ENCODE measurements at places on chromosomes 12 and 14. TPM values are rescaled to one million over a fixed set of nuclear protein-coding genes. Genes with fewer than 3 reads are reported as not detected.

Gene SLC35E3
- 1.9 TPM for total RNA-seq

Gene KRT80
- 0.38 TPM for total RNA-seq

Gene TIMELESS
- 4.5 TPM for total RNA-seq

GRCh38 chr14:26791117-26791806, 193.4 kb upstream of the NOVA1 start:
- no peaks in the 10 kb centered on the region for H3K4me1 ChIP-seq
- no peak for DNase-seq
- no peaks in the 10 kb centered on the region for H3K27me3 ChIP-seq
- H3K36me3 ChIP-seq: no peaks in the 10 kb centered on the region

- peaks cover 23% of the 10 kb centered on the region for H3K4me1 ChIP-seq
- no peaks in the 10 kb centered on the region for H3K27me3 ChIP-seq
- H3K4me3 ChIP-seq: peak overlapping the region; percentile 60
- peak; percentile 84 for DNase-seq
- no peaks in the 10 kb centered on the region for H3K36me3 ChIP-seq
- no peak overlapping the region for H3K27ac ChIP-seq
Measured at GRCh38 chr12:57243521-57244311, 7.3 kb downstream of the STAC3 start.

- H3K36me3 ChIP-seq: no peaks in the 10 kb centered on the region
- no peak overlapping the region for H3K4me3 ChIP-seq
- H3K4me1 ChIP-seq: peaks cover 27% of the 10 kb centered on the region
Measured at GRCh38 chr12:65495233-65495632, 216.8 kb downstream of the MSRB3 start.

DNA sequence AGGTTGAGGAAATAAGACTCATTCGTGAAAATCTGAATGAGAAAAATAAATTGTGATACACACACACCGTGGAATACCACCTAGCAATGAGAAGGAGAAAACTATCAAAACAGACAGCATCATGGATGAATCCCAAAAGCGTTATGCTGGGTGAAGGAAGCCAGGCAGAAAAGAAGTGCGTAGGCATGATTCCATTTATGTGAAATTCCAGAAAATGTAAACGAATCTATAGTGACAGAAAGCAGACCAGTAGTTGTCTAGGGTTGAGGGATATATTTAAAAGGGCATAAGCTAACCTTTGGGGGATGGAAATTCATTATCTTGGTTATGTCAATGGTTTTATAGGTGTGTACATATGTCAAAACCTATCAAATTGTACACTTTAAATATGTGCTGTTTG, 42.5 kb upstream of the ANO2 start:
- DNase-seq: no peak
- H3K36me3 ChIP-seq: no peaks in the 10 kb centered on the region
- no peak overlapping the region for H3K27ac ChIP-seq
- H3K4me1 ChIP-seq: no peaks in the 10 kb centered on the region

DNA sequence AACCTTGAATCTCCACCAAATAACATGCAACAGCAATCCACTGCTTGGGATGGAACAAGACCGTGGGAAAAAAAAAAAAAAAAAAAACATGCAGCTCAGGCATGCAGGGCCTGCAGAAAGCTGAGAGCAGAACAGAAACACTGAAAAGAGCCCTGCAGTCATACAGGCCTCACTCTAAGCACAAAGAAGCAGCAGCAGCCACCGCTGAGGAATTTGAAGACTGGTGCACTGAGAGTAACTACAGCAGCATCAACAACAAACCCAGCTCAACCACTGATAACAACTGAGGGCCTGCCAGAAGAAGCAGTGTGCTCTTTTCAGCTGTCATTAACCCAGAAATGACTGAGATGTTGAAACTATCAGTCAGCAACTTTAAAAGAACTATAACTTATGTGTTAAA, 354.7 kb upstream of the TMTC1 start:
- DNase-seq: no peak
- H3K4me1 ChIP-seq: no peaks in the 10 kb centered on the region
- no peaks in the 10 kb centered on the region for H3K36me3 ChIP-seq

GRCh38 chr12:122944605-122945592, 21.4 kb downstream of the ABCB9 start:
- no peak overlapping the region for H3K27ac ChIP-seq
- peaks cover 28% of the 10 kb centered on the region for H3K4me1 ChIP-seq
- H3K4me3 ChIP-seq: no peak overlapping the region
- no peaks in the 10 kb centered on the region for H3K27me3 ChIP-seq

- DNase-seq: no peak
- no peak overlapping the region for H3K4me3 ChIP-seq
- no peaks in the 10 kb centered on the region for H3K27me3 ChIP-seq
- H3K4me1 ChIP-seq: peaks cover 39% of the 10 kb centered on the region
- no peaks in the 10 kb centered on the region for H3K36me3 ChIP-seq
Measured at GRCh38 chr12:11793921-11794710, 144.6 kb downstream of the ETV6 start.

Data from GM23248 (cell line).